Gastrocnemius medialis (tissue), 4 donors: ENCODE measurements at places on chromosomes 5 and 9. TPM values are rescaled to one million over a fixed set of nuclear protein-coding genes. Genes with fewer than 3 reads are reported as not detected.

DNA sequence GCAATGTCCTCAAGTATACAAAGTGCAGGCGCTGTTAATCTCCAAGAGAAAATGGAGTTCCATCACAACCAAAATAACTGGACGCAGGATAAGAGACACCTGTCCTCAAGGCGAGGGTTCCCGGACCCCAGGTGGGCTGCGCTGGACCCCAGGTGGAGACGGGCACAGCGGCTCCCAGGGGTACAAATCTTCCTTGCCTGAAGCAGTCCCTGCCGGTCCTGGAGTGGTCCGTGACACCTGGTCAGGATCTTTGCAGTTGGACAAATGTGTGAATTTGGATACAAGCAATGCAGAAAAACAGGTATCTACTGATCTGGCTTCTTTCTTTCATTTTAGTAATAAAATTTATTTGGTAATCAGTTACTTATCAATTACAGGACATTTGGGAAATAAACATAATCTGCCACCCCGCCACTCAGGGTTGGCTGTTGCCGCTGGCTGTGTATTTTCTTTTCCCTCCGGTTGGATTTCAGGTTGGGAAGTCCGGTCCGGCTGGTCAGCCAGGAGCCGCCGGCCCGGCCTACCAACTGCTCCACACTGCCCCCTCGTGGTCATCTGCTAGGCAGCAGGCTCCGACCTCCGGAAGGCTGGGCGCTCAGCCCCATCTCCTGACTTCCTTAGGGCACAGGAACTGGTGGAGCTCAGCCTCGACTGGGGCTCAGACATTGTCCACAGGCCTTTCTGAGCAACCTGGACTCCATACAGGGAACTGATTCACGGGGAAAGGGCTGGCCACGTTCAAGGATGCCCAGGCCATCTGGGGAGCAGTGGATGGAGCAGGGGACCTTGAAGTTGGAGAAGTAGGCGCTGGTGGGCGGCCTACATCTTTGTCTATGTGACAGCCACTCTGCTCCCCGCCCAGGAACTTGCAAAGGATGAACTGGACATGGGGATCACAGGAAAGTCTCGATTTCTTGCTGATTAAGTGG is 43.4 kb downstream of the NXNL2 start:
- DNase-seq = peak; percentile 44

DNA sequence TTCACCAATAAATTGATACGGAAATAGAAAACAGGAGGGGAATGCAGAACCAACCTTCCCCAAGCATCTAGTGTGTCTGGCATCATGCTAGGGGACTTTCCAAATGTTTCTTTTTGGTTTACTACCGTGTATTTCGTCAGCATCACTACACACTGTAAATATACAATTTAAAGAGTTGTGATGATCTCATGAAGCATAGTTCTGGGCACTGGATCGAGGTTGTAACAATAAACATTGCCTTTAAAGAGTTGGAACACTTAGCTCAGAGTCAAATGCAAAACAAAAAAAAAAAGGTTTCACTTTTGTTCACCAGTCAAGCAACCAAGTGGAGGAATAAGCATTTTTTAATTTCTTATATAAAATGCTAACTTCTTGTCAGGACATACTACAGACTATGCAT is 2.9 kb upstream of the SCAI start:
- DNase-seq = no peak

DNA sequence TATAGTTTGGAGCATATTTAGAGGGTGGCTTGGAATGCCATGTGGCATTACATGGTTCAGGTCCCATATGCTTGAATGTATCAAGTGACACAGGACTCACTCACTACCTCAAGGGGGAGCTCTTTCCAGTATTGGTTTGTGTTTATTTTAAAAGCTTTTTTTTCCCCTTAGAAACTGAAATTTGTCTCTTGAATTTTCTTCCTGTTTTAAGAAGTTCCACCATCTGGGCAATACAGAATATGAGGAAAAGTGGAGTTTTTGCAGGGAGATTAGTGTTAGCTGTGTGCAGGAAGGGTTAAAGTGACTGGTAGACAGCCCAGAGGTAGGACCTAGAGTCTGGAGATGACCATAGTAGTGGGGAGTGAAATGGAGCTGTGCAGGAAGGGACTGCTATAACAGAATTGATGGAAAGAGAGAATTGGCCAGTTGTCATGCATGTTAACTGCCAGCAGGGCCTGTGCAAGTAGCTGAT is 36.6 kb downstream of the CTNNA1 start:
- no peak for DNase-seq

GRCh38 chr5:55356896-55357295 is 49.1 kb downstream of the MTREX start:
- no peak for DNase-seq

- no peak for DNase-seq
Observed at GRCh38 chr5:124310453-124310852, 436.0 kb downstream of the ZNF608 start.

Gene PCDHB2
- total RNA-seq = 0.71 TPM
